ENCODE measurements at places on chromosomes 5 and 9.

- DNase-seq, result no peak
These were observed 113.0 kb downstream of the BASP1 start for GRCh38 chr5:17330386-17330785.

- no peak for DNase-seq
These were observed 624.7 kb upstream of the ACO1 start for GRCh38 chr9:31759703-31760102.

DNA sequence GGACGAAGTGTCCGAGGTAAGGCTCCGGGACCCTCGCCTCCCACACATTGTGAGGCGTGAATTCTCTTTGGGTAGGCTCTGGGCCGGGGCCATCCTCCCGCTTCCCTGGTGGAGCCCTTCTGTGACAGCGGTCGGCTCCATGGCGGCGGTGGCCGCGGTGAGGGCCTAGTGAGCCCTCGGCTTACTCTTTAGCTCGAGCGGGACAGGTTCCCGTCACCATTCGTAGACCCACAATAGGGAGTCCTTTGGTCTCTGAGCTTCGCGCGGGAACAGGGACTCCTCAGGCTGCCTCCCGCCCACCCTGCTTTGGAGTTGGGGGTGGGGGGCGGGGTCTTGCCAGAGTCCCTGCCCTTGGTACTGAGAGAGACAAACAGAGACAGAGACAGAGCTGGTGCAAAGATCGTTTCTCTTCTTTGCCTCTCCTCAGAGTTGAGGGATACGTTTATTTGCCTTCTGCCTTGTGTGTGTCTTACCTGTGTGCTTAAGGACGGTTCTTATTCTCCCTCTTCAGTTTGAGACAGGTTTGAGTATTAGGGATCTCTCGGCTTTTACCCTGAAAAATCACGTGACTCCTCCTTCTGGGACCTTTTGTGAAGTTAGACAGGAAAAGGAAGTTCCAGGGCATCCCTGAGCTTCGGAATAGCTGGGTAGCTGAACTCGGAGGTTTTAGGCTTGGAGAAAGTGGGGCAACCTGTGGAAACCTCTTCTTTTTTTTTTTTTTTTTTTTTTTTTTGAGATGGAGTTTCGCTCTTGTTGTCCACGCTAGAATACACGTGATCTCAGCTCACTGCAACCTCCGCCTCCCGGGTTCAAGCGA is 833 bp downstream of the ANKHD1 start:
- DNase-seq, result peak; percentile 42

DNA sequence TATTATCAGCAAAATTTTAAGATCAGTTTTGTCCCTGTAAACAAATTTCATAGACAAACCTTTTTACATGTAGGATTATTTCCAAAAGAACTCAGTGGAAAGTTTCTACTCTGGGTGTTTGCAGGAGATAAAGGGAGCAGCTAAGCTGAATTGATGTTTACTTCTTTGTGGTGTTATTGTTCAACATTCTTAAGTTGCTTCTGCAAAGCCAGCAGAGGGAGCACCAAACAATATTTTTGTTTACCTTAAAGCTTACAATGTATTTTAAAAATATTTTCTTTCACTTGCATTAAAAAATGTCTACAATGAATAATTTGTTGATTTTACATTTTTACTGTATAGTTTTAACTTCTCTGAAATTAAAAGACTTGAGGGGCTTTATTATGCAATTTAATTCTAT is 135.4 kb downstream of the ATG10 start:
- no peak for DNase-seq

- no peak for DNase-seq
These were observed 8.0 kb upstream of the FCN2 start for GRCh38 chr9:134872482-134873231.

DNA sequence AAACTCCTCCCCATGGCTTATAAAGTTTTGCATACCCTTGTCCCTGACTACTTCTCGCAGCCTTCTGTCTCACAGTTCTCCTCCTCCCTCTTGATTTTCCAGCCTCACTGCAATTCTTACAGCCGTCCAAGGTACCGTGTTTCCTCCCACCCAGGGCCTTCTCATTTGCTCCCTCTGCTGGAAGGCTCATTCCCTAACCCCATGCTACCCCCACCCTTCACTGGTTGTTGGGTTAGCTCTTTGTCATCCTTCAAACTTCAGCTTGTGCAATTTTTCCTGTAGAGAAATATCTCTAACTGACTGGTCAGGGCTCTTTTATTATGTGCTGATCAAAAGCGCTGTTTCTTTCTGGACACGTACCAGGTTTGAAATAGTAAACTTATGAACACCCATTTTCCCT is 329.2 kb downstream of the EBF1 start:
- DNase-seq, result no peak

DNA sequence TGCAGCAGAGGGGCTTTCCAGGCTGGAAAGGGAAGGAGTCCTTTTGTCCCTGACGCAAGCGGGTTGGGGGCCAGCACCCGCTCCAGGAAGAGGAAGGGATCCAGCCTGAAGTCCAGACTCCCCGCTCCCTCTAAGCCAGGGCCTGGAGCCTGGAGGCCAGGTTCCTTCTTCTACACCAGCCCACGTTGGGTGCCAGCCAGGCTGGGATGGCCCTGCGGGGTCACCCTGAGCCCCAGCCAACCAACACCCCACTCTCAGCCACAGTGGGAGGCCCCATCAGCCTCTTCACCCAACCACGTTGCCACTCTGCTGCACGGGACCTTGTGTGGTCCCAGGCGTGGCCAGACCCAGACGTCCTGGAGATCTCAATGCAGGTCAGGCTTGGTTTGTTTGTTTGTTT is 970 bp upstream of the FUT7 start:
- no peak for DNase-seq

- no peak for DNase-seq
These were observed 41.1 kb downstream of the NDUFS4 start for GRCh38 chr5:53601570-53601969.

DNA sequence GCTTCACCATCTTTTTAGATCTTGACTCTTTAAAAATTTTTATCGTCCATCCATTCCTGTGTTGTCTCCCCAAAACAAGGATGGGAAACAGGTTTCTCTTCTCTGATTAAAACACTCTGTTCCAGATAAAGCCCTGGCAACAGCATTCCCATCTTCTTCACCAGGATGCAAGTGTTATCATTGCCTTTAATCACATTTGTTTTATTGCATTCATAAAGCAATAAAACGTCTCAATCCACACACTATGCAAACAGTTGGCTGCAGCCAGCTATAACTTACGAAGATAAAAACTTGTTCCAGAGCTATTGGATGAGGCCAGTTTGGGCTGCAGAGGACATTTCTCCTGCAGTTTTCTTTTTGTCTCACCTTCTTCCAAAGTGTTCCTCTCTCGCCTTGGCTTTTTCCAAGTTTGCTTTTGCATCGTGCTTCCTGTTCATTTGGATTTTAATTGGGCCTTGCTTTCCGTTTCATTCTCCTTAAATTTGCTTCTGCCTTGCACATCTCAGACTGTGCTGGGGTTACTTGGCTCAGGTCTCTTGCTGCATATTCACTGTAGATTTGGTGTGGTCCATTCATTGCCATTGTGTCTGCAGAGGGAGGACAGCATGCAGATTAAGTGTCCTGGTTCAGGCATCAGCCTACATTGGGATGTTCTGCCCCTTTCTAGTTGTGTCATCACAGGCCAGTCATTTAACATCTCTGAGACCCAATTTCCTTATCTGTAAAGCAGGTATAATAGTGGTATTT is 136.5 kb upstream of the LIFR start:
- DNase-seq, result no peak

GRCh38 chr5:169554251-169554650 is 29.3 kb upstream of the SPDL1 start:
- no peak for DNase-seq

Data from NCI-H2081 (cell line).